Hindlimb muscle (tissue), 1 donor: ENCODE measurements at places on chromosomes 7 and 10.

DNA sequence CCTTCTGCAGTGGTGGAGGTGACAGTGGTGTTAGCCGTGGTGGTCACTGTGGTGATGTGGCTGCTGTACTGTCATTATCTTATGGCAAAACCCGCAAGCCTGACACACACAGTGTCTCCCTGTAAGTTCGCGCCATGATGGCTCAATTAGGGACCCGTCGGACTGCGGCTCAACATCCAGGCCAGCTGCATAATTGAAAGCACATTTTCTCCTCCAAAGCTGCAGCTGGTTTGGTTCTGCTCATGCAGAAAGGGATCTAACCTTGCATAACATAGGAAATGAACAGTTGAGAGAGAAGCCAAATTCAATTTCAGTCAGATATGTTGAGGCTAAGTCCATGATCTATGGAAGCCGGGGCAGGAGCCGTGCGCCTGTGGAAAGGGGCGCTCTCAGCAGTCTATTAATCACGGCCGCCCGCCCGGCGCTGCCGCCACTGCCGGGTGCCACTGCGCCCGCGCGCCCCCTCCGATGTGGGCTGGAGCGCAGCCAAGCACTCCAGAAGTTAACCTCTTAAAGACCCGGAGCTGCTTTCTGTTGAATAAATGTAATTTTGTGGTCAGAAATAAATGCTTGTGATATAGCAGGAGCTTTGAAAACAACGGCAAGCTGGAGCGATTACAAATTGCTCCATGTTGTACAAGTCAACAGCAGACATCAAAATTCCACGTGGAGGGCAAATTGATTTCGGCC is 227.7 kb downstream of the CUX1 start:
- peak; percentile 77 for DNase-seq

- DNase-seq = no peak
Observed at GRCh38 chr10:23291551-23292334, 52.9 kb downstream of the C10orf67 start.

DNA sequence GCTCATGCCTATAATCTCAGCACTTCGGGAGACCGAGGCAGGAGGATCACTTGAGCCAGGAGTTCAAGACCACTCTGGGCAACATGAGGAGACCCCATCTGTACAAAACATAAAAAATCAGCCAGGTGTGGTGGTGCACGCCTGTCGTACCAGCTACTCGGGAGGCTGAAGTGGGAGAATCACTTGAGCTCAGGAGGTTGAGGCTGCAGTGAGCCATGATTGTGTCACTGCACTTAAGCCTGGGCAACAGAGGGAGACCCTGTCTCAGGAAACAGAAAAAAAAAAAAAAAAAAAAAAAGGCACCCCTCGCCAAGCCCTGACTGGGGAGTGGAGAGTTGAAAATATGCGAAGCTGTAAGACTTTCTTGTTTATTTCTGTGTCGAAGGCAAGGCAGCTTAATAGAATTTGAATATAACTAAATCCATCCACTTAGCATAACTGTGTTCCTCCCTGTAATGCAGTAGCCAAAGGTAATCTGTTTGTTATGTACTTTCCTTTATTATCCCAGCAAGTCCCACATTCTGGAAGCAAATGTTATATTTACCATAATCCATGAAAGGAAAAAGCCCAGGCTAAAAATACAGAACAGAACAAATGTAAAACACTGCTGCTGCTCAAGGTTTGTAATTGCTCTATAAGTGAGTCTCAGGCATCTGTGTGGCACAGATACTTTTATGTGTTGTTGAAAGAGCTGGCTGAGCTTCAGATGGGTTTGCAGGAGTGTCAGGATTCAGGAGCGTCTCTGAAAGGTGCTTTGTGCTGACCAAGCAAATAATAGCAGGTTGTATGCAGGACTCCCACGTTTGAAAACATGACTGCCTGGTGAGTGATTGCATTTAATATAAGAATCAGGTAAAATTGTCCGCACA is 127.2 kb downstream of the CELF2 start:
- no peak for DNase-seq

- DNase-seq = no peak
Observed at GRCh38 chr10:122290833-122291532, 19.9 kb downstream of the BTBD16 start.

DNA sequence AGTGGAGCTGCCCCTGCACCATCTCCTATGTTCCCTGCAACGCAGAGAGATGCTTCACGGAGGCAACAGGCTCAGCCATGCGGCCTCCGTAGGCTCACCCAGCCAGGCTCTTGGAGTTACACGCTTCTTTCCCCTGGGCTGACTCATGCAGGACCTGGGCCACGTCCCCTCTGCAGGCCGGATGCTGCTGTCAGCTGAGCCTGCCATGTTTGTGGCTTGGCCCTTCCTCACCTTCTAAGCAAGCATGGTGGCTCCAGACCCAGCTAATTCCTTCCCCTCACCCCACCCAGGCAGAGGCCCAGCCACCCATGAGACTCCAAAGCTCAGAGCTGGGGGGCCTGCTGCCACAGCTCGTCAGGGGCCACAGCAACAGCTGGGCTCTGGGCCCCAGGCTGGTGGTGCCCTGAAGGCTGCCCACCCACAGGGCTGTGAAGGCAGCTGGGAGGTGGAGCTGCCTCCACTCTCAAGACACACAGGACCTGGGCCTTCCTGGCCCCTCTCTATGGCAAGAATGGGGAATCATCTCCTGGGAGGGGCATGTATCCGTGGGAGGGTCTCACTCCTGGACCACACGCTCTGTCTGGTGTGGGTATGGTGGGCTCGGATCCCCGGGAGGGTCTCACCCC is 219.6 kb downstream of the ELFN1 start:
- DNase-seq = no peak

GRCh38 chr7:150368096-150368883 is at the start of gene REPIN1:
Gene REPIN1 (plus strand): TSS chr7:150368822. CDS start chr7:150369712, 890 bp downstream.
- DNase-seq = peak; percentile 91

GRCh38 chr7:108307595-108307994 is 148.6 kb downstream of the NRCAM start:
- no peak for DNase-seq

DNA sequence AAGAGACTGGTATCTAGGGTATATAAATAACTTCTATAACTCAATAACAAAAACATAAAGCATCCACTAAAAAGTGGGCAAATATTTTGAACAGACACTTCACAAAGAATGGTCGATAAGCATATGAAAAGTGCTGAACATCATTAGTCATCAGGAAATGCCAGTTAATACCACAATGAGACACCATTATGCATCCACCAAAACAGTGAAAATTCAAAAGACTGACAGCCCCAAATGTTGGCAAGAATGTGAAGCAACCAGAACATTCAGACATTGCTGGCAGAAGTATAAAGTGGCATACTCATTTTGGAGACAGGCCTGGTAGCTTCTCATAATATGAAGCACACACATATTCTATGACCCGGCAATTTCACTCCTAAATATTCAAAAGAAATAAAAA is 26.5 kb upstream of the GSAP start:
- DNase-seq = no peak

DNA sequence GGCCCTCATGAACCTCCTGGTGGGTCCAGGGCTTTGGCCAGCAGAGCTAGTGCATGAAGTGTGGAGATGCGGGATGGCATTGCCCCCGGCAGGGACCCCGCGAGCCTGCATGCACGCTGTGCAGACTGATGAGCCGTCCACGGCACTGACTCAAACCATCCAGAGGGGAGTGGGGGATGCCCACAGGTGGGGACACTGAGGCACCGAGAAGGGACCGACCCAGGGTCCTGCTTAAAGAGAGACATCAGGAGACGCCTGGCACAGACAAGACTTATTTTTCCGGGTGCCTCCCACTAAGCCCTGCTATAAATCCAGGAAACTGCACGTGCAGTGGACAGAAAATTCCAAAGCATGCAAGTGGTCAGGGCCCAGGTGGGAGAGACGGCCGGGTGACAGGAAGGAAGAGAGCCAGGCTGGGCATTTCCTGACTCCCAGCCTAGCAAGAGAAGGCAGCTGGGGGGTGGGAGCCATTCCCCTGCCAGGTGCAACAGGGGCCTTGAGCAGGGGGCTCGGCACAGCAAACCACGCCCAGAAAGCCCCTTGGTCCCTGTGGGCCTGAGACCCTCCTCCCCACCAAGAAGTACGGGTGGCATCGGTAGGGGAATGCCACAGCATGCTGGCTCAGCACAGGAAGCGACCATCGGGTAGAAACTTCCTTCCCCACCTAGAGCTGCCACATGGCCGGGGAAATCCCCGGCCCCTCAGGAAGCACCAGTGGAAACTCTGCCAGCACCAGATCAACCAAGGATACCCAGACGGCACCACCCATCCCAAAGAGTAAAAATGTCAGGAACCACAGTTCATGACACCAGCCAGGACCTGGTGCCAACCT is 91.5 kb downstream of the FOXL3 start:
- DNase-seq = no peak

DNA sequence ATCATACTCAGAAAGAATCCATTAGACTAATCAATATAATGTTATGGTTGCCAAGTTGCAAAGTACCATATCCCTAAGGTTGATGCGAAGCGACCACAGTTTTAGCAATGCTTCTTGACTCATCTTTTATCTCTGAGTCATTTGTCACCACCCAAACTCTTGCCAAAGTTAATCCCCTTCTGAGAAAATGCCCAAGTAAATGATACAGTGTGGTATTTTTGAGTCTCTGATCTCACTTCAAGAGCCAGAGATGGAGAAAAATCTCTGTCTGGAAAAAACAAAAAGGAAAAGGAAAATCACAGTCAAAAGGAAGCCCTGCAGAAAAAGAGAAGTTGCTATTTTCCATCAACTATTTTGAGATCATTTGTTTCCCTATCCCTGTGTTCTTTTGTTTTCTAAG is 26.7 kb upstream of the OTUD1 start:
- no peak for DNase-seq

DNA sequence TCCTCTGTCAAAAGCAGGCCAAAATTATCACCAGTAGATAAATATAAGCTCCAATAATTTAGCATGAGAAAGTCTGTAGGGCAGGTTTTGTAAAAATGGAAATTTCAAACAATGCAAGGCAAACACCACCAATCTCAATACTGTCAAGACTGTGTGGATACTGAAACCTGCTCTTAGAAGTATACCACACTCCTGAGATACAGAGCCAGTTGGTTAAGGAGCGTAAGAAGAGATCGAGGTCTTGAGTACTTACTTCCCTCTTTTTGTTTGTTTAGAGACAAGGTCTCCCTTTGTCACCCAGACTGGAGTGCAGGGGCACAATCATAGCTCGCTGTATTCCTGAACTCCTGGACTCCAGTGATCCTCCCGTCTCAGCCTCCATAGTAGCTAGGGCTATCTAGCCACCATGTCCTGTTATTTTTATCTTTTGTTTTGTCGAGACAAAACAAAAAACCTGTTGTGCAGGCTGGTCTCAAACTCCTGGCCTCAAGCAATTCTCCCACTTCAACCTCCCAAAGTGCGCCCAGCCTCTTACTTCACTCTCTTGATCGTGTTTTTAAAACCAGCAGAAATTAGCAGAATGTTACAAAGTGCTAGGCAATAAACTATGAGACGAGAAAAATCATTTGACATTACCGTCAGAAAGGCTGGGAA is 205.7 kb downstream of the PARD3 start:
- no peak for DNase-seq

GRCh38 chr7:155291045-155291530 is 6.6 kb upstream of the INSIG1 start:
- no peak for DNase-seq

GRCh38 chr10:69214666-69215131 is 5.4 kb upstream of the HKDC1 start:
- DNase-seq = no peak

- no peak for DNase-seq
Observed at GRCh38 chr7:151086802-151087244, 548 bp downstream of the AGAP3 start.

DNA sequence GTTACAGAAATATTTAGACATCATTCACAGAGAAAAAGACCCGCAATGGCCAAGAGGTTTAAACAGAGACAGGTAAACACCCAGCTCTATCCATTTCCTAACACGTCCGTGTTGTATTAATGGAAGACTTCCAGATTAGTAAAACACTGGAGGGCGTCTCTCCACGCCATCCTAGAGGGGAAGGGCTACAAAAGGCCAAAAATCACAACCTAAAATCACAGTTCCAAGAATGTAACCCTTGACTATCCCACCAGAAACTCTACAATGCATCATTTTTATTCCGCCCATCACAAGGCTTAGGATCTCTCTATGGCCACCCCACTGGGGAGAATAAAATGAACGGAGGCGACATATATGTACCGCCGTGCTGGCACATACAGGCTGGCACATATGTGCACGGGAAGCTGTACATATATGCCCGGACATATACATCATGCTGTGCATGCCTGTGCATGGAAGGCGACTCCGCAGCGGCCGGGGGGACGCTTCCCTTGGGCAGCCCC is 734 bp downstream of the PCLO start:
- no peak for DNase-seq

- no peak for DNase-seq
Observed at GRCh38 chr7:24951441-24951980, 28.5 kb downstream of the OSBPL3 start.

- DNase-seq = no peak
Observed at GRCh38 chr10:79442171-79443040, 3.0 kb downstream of the ZCCHC24 start.

DNA sequence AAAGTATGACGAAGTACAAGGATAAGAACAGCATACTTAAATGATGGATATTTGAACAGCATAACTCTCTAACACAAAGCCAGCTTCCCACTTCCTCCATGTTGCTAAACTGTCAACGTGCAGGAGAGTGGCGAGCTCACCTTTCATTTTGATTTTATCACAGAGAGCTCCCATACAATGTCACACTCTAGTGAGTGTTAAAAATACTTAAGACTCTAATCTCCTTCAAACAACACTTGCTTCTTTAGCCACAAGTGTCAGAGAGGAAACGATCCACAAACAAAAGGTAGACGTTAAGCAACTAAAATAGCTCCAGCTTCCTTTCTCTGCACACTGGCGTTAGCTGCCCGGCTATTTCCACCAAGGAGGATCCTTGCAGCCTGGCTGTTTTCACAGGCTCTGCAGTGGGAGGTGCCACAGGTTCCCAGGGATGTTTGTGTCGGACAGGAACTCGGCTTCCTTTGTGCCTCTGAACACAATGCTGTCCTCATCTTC is 194.6 kb downstream of the COBL start:
- no peak for DNase-seq

DNA sequence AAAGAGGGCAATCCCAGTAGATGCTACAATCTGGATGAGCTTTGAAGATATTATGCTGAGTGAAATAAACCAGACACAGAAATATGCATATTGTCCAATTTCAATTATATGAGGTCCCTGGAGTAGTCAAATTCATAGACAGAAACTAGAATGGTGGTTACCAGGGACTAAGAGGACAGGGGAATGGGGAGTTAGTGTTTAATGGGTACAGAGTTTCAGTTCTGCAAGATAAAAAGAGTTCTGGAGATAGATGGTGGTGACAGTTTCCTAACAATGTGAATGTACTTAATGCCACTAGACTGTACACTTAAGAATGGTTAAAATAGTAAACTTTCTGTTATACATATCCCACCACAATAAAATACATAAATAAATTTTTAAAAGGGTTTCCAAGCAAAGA is 236.6 kb downstream of the ELMO1 start:
- no peak for DNase-seq
